ENCODE measurements at places on chromosomes 12 and 14. TPM values are rescaled to one million over a fixed set of nuclear protein-coding genes. Genes with fewer than 3 reads are reported as not detected.

GRCh38 chr12:82327861-82328260, 30.3 kb downstream of the CCDC59 start:
- no peak for DNase-seq

DNA sequence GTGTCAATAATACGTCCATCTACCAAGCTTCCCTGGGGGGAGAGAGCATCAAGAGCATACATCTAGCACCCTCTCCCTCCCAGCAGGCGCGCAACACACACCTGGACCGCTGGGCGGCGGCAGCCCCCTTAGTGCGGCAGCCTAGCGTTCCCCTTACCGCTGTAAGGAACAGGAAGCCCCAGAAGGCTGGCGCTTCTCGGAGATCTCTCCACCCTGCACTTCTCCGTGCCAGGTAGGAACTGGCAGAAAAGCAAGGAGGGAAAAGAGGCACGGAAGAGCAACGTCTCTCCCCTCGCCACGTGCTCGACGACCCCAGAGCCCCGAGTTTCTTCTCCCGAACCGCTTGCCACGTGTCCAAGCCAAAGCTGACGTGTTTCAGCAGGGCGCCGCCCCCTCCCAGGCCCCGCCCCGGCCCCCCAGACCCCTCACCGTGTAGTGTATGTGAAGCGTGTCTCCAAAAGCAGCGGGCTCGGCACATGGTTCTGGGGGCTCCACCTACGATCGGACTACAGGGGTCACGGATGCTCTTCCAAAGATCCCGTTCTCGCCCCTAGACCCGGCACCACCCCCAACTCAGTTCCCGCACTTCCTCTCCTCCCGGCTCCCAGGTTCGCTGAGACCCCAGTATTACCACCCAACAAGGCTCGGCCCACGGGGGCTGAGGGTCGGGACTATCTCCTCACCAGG, 532 bp downstream of the FKBP11 start:
- DNase-seq, result peak; percentile 64

- DNase-seq, result no peak
Observed at GRCh38 chr14:43872752-43873655, 634.1 kb downstream of the FSCB start.

- no peak for DNase-seq
Observed at GRCh38 chr12:10189653-10190052, 10.8 kb downstream of the TMEM52B start.

DNA sequence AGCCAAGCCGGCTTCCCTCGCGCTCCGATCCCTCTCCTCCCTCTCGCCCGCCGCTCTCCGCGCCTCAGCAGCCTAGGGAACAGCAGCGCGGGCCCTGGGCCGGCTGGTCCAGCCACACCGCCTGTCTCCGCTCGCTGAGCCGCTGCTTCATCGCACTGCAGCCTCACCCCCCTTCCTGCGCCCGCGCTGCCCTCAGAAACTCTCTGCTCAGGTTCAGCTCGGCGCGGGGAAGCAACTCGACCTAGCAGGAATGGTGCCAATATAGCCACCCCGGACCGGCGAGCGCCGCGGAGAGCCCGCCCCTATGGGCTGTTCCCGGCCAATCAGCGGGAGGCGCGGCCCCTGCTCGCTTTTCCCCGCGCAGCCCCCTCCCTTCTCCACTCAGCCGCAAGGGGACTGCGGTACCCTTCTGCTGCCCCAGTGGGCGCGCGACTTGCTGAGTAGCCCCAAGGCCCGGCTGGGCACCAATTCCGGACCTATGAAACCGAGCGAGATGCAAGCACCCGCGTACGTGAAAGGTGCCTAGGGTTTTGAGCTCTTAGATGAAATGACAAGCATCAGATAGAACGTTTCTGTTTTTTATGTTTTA, at the start of gene ADAMTS20:
ADAMTS20 (minus strand) TSS at position 233 of the 589 bp plus-strand sequence. CDS start 282 bp downstream, outside the sequence.
- peak; percentile 74 for DNase-seq

DNA sequence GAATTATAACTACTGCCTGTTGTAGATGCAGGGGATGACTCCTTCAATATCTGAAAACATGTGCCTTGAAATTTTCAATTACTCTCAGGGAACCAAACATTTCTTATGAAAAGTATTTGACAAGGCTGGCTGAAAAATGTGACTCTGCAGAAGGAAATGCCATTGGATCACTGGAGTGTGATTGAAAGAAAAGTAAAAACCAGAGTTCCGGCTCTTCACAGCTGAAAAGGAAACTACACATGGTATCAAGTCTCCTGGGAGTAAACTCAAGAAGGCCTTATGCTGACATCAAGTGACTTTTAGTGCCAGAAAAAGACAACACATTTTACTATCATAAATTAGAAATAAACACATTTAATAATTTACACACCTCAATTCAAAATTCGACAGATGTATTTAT, 693.0 kb downstream of the LRFN5 start:
- DNase-seq, result no peak

GRCh38 chr12:132518354-132518992, 28.5 kb downstream of the FBRSL1 start:
- DNase-seq, result no peak

DNA sequence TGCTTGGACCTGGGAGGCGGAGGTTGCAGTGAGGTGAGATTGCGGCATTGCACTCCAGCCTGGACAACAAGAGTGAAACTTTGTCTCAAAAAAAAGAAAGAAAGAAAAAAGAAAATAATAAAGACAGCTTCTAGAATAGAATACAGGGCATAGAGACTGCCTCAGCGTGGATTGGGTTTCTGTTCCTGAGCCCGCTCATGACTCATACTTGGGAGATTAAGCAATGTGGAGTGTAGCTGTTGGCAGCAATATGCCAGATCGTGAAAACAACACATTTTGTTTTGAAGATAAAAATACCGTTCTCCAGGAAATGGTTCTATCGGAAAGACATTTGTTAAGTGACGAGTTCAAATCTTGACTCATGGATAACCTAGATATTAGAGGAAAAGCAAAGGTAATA, 67.2 kb downstream of the GLT1D1 start:
- no peak for DNase-seq

GRCh38 chr12:84561351-84561750, 351.2 kb downstream of the SLC6A15 start:
- no peak for DNase-seq

TAS2R8 gene
- total RNA-seq, result 0.44 TPM

BICDL1 gene
- 2.8 TPM for total RNA-seq

LTA4H gene
- 86.5 TPM for total RNA-seq
